Foreskin melanocyte (primary cell): ENCODE measurements at places on chromosomes 2 and 18.

DNA sequence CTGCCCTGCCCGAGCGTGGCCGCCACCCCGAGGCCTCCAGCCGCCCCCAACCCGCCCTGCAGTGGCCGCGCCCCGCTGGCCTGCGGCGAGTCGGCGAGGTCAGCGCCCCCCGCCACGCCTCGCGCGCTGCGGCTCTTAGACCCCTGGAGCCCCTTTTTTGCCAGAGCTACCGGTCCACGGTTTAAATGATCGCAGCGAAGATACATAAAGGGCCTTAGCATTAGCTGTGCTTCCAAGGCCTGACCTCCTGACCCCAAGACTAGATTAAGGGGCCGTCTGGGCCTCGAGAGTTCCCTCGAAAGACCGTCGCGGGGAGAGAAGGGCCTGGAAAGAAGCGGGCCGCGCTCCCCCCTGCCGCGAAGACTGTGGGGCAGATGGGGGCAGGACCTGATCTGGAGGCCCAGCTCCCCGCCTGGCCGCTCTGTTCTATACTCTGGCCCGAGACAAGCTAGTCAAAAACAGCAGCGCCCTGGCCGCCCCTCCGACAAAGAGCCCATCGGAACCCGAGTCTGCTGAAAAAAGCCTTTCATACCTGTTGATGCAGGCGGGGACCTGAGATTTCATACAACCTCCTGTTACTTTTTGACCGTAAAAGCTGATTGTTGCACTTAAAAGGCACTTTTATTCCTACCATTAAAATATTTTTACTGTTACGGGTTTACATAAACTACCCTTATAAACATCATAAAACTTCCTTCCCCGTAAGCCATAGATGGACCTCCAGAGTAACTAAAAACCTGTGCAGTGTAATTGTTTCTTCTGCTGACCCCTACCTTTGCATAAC, 68.7 kb upstream of the PSMD14 start:
- DNase-seq = no peak

- DNase-seq = no peak
These were observed 41.0 kb upstream of the FOXI3 start for GRCh38 chr2:88493481-88493880.

DNA sequence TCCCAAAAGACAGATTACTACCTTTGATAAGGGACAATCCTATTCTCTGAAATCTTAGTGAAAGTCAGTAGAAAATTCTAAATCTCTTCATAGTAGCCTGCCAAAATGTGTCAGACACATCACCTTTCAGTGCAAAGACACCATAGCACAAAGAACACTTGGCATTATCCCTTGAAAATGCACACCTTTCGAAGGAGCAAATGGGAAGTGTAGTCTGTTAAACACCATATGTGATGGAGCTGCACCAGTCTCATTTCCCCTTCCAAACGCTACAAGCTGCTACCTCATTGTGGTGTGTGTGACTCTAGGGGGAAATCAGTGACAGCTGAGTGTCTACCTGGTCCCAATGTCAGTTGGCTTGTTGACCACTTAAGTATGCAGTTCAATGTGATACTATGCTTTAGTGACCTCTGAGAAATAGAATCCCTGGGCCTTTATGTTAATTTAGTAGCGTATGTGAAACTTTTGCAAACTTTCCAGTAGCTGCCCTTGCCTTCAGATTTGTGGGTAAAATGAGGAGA, 551.7 kb downstream of the ARHGAP15 start:
- no peak for DNase-seq

DNA sequence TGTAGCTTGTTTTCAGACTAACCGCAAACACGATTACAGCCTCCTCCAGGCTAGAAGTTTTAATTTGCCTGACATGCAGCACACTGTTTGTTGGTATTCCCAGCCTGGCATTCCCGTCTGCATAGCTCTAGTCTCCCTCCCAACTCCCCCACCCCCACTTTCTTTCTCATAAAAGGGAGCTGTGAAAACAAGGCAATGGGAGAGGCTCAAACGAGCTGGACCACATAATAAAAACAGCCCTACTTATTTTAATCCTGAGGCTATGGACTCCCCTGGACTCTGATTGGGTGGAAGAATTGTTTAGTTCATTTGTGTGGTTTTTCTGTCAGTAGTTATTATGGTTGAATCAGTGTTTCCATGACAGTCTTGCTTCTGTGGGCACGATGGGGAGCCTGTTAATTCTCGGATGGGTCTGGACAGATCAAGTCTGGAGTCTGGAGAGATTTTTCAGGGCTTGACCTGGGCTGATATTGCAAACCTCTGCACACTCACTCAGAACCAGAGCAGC, 1.2 kb downstream of the STON1 start:
- DNase-seq = peak; percentile 100
